ENCODE measurements at places on chromosomes 6 and 20.

GRCh38 chr6:129329678-129330077 lies 380.3 kb downstream of the ARHGAP18 start:
- no peak for DNase-seq

- DNase-seq = no peak
These were observed 100.8 kb downstream of the CEBPB start for GRCh38 chr20:50291254-50292078.

DNA sequence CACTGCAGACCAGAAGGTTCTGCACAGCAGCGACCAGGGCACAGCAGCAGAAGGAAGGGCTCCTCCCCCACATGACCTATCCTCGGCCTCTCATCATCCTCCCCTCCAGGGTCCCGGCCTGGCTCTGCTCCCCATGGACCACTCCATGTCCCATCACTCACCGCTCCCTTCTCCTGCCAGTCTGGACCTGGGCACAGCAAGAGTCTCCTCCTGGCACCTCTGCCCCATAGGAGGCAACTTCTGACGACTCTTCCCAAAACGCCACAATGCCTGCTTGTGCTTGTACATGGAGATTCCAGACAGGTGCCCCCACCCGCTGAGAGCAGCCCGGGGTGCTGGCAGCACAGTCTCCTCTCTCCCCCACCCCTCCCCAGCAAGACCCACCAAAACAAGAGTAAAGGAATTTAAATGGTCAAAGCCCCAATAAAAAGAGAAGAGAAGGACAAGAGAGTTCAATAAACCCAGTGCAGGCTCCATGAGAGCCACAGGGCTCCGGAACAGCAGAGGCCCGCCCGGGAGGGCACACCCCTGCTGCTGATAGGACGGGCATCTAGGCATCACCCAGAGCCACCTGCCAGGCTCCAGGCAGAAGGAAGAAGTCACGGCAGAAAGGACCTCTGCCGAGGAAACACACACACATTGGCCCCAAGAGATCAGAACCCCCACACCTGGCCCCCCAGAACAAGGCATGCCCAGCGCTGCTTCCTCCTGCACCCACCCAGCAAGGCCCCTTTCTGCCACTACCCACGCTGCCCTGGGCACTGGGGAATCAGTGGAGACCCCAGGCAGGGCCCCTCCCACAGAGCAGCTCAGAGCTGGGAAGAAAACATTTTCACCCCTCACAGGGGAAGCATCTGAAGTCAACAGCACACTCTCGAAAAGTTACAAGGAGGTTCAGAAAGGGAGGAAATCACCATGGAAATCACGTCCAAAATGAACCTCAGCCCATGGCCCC lies 15.2 kb downstream of the TAF4 start:
- DNase-seq = no peak

DNA sequence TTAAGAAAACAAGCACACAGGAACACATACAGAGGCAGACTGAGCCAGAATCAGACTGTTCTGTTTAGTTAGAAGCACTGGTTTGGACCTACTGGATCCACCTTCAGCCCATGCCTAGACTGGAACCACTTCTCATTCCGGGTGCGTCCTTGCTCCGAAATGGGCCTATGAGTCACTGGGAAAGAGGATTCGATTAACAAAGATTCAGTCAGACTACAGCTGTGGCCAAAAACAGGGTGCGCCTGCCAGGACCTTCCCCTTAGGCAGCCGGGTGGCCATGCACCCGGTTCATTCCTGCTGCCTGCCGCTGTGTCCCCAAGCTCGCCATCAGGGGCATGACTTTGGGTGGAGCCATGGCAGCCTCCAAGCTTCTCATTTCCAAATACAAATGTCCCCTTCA lies 14.5 kb upstream of the KCNK5 start:
- DNase-seq = no peak

DNA sequence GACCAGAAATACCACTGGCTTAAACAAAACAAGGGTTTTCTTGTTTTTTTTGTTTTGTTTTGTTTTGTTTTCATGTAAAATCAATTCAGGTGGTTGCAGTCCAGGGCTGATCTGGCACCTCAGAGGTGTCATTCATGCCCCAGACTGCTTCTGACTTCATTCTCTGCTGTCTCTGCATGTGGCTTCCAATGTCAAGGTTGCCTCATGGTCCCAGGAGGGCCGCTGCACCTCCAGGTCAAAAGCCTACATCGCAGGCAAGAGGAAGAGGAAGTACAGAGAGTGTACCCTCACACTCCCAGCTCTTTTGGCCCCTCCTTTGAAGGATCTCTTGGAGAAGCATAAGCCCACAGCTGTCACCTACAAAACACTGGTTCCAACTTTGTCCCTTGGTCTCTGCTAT lies 1.4 kb upstream of the BTN3A1 start:
- no peak for DNase-seq

DNA sequence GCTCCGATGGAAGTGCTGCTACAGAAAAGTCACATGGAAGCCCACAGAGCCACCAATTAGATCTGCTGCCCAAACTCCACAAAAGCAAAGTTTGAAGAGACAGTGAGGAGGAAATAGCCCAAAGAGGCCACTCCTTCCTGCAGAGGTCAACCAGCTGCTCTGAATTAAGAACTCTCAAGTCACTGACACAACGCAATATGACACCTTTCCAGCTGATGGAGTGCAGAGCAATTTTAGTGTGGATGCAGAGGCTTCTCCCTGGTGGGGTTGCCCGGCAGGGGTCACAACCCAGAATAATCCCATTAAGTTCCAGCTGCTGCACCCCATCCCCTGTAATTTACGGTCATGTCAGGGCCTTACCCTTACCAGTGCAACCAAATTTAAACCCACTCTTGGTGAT lies 361.9 kb upstream of the JARID2 start:
- no peak for DNase-seq

GRCh38 chr6:152984513-152984872 lies 1.7 kb upstream of the FBXO5 start:
- no peak for DNase-seq

DNA sequence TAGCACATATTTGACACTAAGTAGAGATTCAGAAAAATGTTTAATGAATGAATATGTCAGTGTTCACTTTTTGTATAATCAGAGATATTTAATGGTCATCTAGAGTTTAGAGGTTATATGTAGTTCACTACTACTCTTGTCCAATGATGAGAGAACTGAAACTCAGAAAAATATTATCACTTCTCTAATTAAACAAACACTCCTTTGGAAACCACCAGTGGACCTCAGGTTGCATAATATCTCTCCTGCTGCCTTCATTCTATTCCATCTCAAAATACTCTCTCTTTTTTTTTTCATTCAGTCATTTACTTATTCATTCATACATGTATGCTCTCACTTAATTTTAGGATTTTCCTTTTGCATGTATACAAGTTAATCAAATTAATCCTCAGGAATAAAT lies 423.1 kb upstream of the RNF217 start:
- DNase-seq = no peak

GRCh38 chr6:87869064-87869905 lies 167.3 kb upstream of the AKIRIN2 start:
- no peak for DNase-seq

DNA sequence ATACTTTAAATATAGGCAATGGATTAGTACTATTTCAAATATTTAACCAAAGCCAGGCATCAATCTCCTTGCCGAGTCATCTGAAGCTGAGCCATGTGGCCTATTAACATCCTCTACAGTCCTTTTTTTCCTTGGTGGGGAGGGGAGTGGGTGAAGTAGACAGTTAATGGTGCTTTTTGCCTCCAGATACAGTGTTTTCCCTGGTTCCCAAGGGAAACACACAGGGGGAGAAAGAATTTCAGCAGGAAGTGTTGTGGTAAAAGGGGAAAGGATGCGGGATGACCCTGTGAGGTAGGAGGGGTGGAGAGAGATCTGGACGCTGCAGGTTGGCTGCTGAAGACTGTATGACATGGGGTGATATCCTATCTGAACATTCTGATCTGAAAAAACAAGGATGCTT lies 9.6 kb downstream of the CLDN20 start:
- peak; percentile 89 for DNase-seq

DNA sequence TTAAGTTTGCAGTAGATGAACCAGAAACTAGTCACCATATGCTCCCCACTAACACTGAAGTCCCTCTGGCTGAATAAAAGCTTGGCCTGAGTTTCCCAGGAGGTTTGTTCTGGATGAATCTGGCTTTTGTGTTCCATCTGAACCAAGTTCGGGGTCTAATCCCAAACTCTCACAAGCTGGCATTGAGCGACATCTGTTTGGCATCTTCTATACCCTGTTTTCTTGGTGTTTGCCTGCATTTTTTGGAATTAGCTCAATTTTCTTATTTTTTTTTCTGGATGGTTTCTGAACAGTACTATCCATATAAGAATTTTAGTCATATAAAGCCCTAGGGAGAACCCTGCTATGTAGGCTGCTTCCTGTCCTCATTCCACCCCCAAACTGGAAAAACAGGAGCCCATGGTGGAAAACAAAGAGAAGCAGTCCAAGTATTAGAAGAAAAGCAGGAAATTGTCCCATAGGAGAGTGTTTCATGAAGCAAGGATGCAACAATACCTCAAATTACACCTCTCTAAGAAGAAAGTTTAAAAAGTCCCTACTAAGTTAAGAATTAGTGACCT lies 737.1 kb downstream of the DHX35 start:
- no peak for DNase-seq

DNA sequence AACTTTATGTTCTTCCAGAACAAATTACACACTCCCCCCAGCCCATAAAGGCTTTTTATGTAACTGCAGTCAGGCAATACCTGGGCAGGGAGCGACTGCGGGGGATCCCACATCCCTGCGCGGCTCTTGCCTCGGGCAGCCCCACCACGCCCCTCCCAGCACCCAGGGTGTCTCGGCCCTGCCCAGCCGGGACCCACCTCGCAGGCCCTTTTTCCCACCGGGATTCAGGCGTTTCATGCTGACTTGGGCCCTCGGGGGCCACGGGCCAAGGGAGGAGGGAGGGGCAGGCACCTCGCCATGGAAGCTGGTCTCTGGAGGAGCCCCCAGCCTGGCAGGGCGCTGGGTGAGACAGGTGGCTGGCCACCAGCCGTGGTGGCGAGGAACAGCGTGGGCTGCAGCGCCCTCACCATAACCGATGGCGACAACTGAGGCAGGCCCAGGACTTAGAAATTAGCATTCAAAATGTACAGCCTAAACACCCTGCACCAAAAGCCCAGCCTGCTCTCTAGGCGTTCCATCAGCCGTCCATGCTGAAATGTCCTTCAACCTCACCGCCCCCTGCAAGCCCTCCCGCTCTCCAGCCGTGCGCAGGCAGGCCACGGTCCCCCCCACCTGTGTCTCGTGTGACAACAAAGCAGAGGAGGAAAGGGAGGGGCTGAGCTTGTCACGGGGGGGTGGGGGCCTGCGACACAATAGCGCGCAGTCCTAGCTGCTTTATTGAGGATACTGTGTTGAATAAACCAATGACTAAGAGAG lies 15.1 kb upstream of the FOXC1 start:
- DNase-seq = no peak

DNA sequence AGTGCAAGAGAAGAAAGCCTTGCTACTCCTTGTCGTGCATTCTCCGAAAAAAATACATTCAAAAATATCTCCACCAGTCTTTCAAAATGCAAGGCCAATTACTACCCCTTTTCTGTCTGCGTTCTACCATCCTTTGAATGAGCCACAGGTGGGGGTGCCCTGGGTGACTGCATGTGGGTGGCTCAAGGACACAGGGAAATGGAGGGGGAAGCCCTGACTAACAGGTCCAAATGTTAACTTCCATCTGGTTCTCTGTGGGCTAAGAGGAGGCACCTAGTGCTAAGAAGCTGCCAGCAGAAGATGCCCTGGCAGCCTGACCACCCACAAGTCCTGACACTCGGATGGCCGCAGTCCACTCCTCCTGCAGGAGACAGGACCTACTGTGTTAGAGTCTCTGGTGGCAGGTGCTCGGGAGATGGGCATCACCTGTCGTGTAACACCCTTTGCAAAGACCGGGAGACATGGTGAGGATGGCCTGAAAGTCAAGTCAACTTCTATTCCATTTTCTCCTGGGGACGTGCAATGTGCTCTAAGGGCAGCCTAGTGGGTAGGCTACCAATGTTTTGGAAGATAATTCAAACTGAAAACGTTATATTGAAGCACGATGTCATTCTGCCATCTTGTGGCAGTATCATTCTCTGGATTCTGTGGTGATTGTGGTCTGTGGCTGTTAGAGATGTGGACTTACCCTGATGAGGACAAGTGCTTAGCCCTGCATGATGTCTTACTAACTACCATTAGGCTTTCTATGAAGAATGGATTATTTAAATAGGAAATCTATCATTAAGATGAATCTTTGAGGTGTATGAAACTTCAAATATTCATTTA lies 27.4 kb upstream of the IGF2R start:
- DNase-seq = no peak

DNA sequence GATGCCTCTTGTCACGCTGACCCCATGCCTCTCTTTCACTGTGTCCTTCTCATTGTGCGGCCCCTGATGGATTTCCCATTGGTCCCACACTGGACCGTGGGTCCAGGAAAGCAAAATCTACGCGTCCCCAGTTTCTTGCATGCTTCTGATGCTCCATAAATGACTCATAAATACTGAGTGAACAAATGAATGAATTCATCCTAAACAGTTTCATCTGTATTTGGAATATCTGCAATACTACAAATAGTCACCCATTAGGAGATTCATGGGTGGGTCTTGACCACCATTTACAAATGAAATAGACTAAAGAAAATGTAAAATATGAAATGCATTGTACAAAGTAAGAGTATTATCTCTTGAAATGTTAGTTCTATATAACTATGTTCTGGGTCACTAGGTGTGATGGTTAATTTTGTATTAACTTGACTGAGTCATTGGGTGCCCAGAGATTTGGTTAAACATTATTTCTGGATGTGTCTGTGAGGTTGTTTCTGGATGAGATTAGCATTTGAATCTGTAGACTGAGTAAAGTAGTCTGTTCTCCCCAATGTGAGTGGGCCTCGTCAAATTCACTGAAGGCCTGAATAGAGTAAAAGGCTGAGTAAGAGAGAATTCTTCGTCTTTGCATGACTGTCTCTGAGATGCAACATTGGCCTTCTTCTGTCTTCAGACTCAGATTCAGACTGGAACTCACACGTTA lies 448.7 kb downstream of the PREX1 start:
- no peak for DNase-seq

DNA sequence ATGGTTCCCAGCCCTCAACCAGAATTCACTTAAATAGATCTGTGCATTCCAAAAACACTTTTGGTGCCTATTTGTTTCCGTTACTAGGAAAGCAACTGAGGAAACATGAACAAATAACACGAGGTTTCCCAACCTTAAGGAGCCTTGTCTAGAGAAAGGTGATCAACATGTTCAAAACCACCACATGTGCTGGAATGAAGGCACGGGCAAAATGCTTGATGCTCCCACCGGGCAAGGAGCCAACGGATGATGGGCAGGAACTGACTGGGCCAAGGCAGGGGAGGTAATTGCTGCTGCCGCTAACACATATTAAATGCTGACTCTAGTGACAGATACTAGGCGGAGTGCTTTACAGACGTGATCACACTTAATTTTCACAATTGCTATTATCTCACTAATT lies 2.5 kb downstream of the MYLK4 start:
- DNase-seq = no peak

DNA sequence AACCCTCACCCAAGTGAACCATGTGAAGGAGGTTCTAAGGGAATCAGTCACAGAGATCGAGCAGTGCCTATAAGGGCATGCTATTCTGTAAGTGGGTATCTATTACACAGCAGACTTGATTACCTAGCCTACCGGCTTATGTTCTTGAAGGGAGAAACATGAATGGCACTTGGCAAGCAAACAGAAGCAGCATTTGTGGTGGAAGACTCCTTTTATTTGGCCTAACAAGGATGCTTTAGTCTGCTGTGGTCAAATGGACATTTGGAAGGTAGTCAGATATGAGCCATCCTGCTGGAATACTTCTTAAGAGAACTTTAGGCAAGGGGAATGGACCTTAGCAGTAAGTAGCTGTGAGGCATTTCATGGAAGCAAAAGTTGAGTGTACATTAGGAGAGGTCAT lies 126.3 kb downstream of the COL12A1 start:
- DNase-seq = no peak

Measured in glomerular endothelial cell (primary cell).